Vagina (tissue), 2 donors: ENCODE measurements at places on chromosomes 3 and 15. TPM values are rescaled to one million over a fixed set of nuclear protein-coding genes. Genes with fewer than 3 reads are reported as not detected.

TNFAIP8L3 gene
- 21.9 TPM for total RNA-seq

GRCh38 chr15:63494408-63494807 is 10.0 kb upstream of the USP3 start:
- H3K27ac ChIP-seq: no peak overlapping the region
- H3K4me3 ChIP-seq: no peak overlapping the region

GRCh38 chr3:198019115-198019514 is 59.1 kb downstream of the LMLN start:
- no peaks in the 10 kb centered on the region for H3K27me3 ChIP-seq
- DNase-seq: no peak
- no peaks in the 10 kb centered on the region for H3K36me3 ChIP-seq
- no peak overlapping the region for H3K27ac ChIP-seq
- H3K4me1 ChIP-seq: no peaks in the 10 kb centered on the region

DNA sequence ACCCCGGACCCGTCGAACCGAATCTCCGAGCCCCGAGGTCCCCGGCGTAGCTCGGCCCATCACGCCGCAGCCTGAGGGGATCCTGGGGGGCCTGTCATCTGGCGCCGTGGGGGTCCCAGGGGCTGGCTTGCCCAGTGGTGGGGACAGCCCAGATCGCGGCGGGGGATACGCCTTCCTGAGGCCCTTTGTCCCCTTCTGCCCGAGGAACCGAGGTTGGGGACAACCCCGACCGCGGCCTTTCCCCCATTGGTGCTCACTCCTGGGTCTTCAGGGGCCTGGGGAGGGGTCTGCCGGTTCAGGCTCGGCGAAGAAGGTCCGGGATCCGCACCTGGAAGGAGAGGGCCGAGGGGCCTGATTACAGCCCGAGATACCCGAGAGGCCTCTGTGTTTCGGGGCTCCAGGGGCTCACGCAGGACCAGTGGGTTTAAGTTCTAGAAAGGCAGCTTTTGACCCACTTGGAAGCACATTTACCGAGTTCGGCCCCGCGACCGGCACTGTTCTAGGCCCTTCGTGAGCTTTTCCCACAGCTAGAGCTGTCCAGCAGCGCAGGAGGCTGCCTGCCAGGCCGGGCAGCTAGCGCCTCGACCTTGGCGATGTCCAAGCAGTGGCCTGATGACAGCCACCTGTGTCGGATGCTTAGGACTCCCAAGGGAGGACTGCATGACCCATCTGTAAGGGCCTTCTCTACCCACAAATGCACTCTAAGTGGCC is 504 bp downstream of the ABHD2 start:
- H3K4me3 ChIP-seq: peak overlapping the region; percentile 82
- DNase-seq: no peak
- H3K27me3 ChIP-seq: no peaks in the 10 kb centered on the region
- peaks cover 44% of the 10 kb centered on the region for H3K4me1 ChIP-seq
- H3K36me3 ChIP-seq: no peaks in the 10 kb centered on the region
- H3K27ac ChIP-seq: peak overlapping the region; percentile 94

DNA sequence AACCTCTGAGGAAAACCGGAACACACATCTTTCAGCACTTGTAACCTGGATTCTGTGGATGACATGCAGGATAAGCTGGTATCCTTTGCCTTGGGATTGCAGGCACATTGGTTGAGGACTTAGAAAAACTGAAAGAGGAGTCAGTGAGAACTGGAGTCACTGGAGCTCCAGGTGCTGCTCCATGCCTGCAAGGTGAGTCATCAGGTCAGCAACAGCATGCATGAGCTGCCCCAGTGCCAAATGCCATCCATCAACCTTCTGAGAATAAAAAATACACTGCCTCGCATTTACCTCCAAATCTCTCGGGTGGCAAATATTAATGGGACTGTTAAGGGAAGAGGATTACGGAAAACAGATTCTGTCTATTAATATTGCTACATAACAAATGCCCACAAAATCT is 729.1 kb downstream of the NTRK3 start:
- no peak overlapping the region for H3K27ac ChIP-seq
- no peaks in the 10 kb centered on the region for H3K4me1 ChIP-seq
- DNase-seq: no peak

- no peaks in the 10 kb centered on the region for H3K27me3 ChIP-seq
- H3K36me3 ChIP-seq: no peaks in the 10 kb centered on the region
- no peak overlapping the region for H3K27ac ChIP-seq
- no peak for DNase-seq
- H3K4me3 ChIP-seq: no peak overlapping the region
Observed at GRCh38 chr3:149548669-149549065, 74.2 kb downstream of the TM4SF4 start.

RBPMS2 gene
- total RNA-seq: 3.7 TPM

GRCh38 chr15:34490417-34491193 is 53.0 kb upstream of the GOLGA8A start:
- no peaks in the 10 kb centered on the region for H3K36me3 ChIP-seq
- DNase-seq: no peak
- H3K4me1 ChIP-seq: peaks cover 11% of the 10 kb centered on the region
- no peak overlapping the region for H3K4me3 ChIP-seq
- no peak overlapping the region for H3K27ac ChIP-seq

GRCh38 chr3:18735005-18735404 is 309.9 kb upstream of the SATB1 start:
- H3K4me1 ChIP-seq: no peaks in the 10 kb centered on the region
- H3K27ac ChIP-seq: no peak overlapping the region
- no peak for DNase-seq

GRCh38 chr3:30638685-30639412 is 32.4 kb downstream of the TGFBR2 start:
- DNase-seq: no peak
- H3K27me3 ChIP-seq: no peaks in the 10 kb centered on the region
- H3K4me3 ChIP-seq: no peak overlapping the region
- H3K27ac ChIP-seq: peak overlapping the region; percentile 8
- H3K36me3 ChIP-seq: no peaks in the 10 kb centered on the region

GRCh38 chr3:17605032-17605431 is 137.4 kb downstream of the TBC1D5 start:
- no peaks in the 10 kb centered on the region for H3K4me1 ChIP-seq
- no peaks in the 10 kb centered on the region for H3K36me3 ChIP-seq
- no peak overlapping the region for H3K27ac ChIP-seq
- no peaks in the 10 kb centered on the region for H3K27me3 ChIP-seq
- no peak for DNase-seq

GRCh38 chr3:12265508-12265907 is 23.4 kb upstream of the PPARG start:
- no peak overlapping the region for H3K4me3 ChIP-seq
- H3K36me3 ChIP-seq: no peaks in the 10 kb centered on the region
- H3K4me1 ChIP-seq: no peaks in the 10 kb centered on the region
- DNase-seq: no peak
- H3K27me3 ChIP-seq: no peaks in the 10 kb centered on the region
- H3K27ac ChIP-seq: no peak overlapping the region

GRCh38 chr3:51955175-51955892 is at the start of gene GPR62:
Gene GPR62, plus strand, starts transcription at chr3:51955381. Its CDS starts 272 bp downstream, at chr3:51955653.
- no peak for DNase-seq
- H3K4me1 ChIP-seq: peaks cover 15% of the 10 kb centered on the region
- H3K36me3 ChIP-seq: no peaks in the 10 kb centered on the region
- no peaks in the 10 kb centered on the region for H3K27me3 ChIP-seq
- peak within 1 kb of the TSS; percentile 39 for H3K4me3 ChIP-seq
- H3K27ac ChIP-seq: peak within 1 kb of the TSS; percentile 30

DNA sequence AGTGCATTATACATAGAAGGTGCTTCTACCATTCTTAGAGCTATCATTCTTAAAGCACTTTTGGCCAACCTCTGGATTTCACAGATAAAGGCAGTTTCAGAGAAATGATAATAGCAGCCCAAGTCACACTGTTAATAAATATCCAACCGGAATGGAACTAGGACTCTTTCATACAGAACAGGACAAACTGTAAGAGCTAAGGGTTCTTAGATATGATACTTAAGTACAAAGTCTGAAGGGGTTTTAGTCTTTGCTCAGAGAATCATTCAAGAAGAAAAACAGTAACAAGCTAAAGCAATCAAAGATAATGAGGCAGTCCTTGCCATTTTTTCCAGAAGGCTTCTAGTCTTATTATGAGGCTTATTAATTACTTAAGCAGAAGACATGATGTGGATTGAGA is 239.0 kb downstream of the ERC2 start:
- no peaks in the 10 kb centered on the region for H3K36me3 ChIP-seq
- H3K27ac ChIP-seq: no peak overlapping the region
- no peak for DNase-seq

DNA sequence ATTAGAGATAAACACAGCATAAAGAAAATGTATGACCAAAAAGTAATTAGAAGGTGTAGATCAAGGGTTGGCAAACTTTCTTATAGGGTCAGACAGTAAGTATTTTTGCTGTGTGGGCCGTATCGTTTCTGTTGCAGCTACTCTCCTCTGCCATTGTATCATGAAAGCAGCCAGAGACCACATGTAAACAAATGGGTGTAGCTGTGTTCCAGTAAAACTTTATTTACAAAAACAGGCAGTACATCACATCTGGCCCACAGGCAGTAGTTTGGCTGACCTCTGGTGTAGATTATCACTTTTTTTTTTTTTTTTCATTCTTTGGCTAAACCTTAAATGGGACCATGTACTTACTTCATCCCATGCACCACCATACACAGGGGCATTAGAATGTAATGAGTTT is 190.8 kb downstream of the MBNL1 start:
- H3K4me3 ChIP-seq: no peak overlapping the region
- DNase-seq: no peak
- no peaks in the 10 kb centered on the region for H3K27me3 ChIP-seq
- no peak overlapping the region for H3K27ac ChIP-seq
- H3K36me3 ChIP-seq: no peaks in the 10 kb centered on the region

SEMA5B gene
- total RNA-seq: 0.25 TPM

GRK7 gene
- total RNA-seq: 0.98 TPM

ADCY5 gene
- 16.7 TPM for total RNA-seq

- no peaks in the 10 kb centered on the region for H3K36me3 ChIP-seq
- no peaks in the 10 kb centered on the region for H3K27me3 ChIP-seq
- no peak overlapping the region for H3K4me3 ChIP-seq
- peak; percentile 83 for DNase-seq
Observed at GRCh38 chr3:158753854-158754253, 21.6 kb upstream of the RARRES1 start.

- no peak overlapping the region for H3K4me3 ChIP-seq
- no peaks in the 10 kb centered on the region for H3K36me3 ChIP-seq
- H3K27me3 ChIP-seq: no peaks in the 10 kb centered on the region
- DNase-seq: no peak
- H3K4me1 ChIP-seq: peaks cover 20% of the 10 kb centered on the region
Observed at GRCh38 chr15:100711516-100712021, 109.2 kb downstream of the ASB7 start.

GRCh38 chr15:49530092-49530491 is 90.5 kb downstream of the FAM227B start:
- H3K27me3 ChIP-seq: no peaks in the 10 kb centered on the region
- H3K36me3 ChIP-seq: no peaks in the 10 kb centered on the region
- H3K4me3 ChIP-seq: no peak overlapping the region
- H3K27ac ChIP-seq: no peak overlapping the region
- DNase-seq: no peak

DNA sequence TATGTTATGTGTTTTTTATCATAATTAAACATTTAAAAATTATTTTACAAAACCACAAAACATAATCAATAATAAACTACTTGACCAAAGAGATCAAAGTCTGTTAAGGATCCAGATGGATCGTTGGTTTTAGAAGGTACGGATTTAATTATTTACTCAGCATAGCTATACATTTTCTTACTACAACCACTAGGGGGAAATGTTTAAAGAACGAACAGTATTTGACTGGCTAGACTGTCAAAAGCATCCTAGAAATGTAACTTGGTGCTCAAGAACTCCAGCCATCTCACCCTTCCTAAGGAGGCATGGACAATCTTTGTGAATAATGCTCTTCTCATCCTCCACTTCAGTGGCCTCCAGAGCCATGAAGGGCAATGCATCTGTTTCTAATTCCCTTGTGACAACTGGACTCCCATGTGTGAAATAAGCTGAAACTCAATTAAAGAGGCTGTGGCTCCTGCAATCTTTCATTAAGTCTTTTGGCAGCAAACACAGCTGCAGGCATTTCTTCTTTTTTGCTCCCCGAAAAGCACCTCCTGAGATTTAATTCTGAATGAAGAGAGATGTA is 94.7 kb upstream of the TUSC7 start:
- H3K27me3 ChIP-seq: no peaks in the 10 kb centered on the region
- H3K4me3 ChIP-seq: no peak overlapping the region
- no peaks in the 10 kb centered on the region for H3K36me3 ChIP-seq
- H3K4me1 ChIP-seq: no peaks in the 10 kb centered on the region
- no peak overlapping the region for H3K27ac ChIP-seq

- no peak overlapping the region for H3K27ac ChIP-seq
- peaks cover 24% of the 10 kb centered on the region for H3K4me1 ChIP-seq
- H3K4me3 ChIP-seq: no peak overlapping the region
- H3K36me3 ChIP-seq: peaks cover 9% of the 10 kb centered on the region
- H3K27me3 ChIP-seq: no peaks in the 10 kb centered on the region
- DNase-seq: no peak
Observed at GRCh38 chr3:24136624-24137310, 191.7 kb downstream of the NR1D2 start.

DNA sequence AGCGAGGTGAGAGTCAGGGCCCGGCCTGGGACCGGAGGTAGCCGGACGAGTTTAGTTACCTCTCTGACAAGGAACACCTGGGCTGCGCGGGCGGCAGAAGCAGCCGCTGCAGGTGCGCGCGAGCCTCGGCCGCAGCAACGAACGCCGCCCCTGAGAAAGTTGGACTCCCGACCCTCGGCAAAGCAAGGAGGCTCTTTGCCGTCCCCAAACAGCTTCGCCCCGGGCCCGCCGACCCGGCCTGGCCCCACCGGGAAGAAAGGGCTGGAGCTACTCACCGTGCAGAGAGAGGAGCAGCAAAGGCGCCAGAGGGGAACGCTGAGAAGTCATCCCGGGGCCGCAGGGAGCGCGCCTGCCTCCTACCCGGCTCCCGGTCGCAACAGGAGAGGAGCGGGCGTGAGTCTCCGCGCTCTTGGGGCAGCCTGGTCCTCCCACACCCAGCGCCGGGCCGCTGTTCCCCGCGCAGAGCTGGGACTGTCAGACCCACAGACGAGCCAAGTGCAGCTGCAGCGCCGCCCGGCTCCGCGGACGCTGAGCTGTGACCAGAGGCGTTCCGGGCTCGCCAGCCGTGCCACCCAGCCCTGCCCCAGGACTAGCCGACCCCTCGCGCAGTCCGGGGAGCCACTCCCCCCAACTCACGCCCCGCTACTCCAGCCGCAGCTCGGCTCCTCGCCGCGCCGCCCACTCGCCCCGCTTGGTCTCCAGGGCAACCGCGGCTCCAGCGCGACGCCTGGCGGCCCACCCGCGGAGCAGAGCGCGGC is at the start of gene IGSF11:
Gene IGSF11 (minus strand): TSS at position 591 of the 758 bp plus-strand sequence. CDS start 264 bp downstream, at position 327.
- no peaks in the 10 kb centered on the region for H3K27me3 ChIP-seq
- peaks cover 6% of the 10 kb centered on the region for H3K4me1 ChIP-seq
- no peak within 1 kb of the TSS for H3K27ac ChIP-seq

DNA sequence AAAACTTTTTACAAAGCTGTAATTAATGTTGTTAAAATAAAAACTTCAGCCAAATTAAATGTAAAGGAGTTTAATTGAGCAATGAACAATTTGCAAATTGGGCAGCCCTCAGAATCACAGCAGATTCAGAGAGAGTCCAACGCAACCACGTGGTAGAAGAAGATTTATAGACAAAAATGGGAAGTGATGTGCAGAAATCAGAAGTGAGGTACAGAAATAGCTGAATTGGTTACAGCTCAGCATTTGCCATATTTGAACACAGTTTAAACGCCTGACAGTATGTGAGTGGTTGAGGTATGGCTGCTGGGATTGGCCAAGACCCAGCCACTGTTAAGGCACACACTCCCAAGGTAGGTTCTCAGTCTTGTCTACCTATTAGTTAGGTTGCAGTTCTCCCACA is 14.4 kb upstream of the PLA2G4D start:
- H3K4me1 ChIP-seq: no peaks in the 10 kb centered on the region
- H3K27me3 ChIP-seq: no peaks in the 10 kb centered on the region
- no peak overlapping the region for H3K4me3 ChIP-seq
- H3K27ac ChIP-seq: no peak overlapping the region
- DNase-seq: no peak

SCN5A gene
- total RNA-seq: 9.3 TPM

SPATA12 gene
- total RNA-seq: not detected
